Nephron progenitor cell (in vitro differentiated cells): ENCODE measurements at places on chromosomes 6 and 20.

DNA sequence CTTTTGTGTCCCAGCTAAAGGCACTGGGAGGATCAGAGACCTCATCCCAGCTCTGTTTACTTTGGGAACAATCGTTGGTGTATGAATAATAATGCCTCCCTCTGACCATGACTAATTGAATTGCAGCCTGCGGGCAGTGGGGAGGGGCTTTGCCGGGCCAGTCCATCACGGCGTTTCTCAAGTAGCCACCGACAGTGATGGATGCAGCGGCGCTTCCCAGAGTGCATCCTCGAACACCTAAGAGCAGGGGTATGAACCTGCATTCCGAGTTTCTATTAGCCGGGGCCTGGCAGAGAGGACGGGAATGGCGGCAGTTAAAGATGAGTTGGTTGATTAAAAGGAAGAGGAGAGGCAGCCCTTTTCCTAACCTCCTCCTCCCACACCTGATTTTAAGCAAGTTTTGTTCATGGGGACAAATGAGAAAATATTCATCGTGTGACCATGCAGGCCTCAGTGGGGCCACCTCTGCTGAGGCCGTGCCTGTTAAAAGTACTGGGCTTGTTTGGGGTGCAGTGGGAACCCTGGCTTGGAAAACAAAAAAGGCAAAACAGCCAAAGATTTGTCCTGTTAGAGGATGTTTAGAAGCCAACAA, 154.1 kb downstream of the FOXA2 start:
- H3K27me3 ChIP-seq = peaks cover 16% of the 10 kb centered on the region
- DNase-seq = peak; percentile 52
- peaks cover 6% of the 10 kb centered on the region for H3K36me3 ChIP-seq
- peak overlapping the region; percentile 57 for H3K4me3 ChIP-seq
- H3K4me1 ChIP-seq = peaks cover 58% of the 10 kb centered on the region

DNA sequence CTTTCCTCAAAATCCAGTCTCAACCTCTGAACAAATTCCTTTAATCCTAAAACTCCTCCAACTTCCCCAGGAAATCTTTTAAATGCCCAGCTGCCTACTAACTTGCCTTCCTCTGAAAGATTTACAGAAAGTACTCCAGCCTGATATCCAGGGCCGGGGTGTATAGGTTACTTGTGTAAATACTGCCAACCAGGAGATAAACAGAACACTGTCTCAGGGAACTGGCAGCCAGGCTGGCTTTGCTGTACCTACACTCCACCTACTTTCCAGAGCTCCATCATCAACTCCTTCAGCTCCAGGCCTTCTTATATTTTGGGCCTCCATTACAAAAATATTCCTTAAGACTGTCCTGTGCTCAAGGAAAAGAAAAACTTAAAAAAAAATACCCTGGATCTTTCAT, 85.9 kb downstream of the CEP162 start:
- H3K4me1 ChIP-seq = peaks cover 53% of the 10 kb centered on the region
- peak overlapping the region; percentile 96 for H3K27ac ChIP-seq
- DNase-seq = no peak

DNA sequence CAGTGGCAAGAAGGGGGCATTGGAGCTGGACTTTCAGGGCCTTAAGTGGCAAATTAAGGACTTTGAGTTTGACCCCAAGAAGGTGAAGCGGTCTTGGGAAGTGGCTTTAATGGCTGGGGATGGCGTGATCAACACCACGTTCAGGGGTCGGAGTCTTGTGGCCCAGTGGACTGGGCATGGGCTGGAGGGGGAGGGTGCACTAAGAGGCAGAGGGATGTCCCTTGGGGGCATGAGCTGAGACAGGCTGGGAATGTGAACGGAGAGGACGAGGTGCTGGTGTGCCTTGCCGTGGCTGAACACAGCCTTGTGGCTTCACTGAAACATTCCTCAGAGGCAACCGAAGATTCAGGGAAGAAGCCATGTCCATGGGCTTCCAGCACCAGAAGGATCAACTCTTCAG, 227.0 kb downstream of the SYNDIG1 start:
- DNase-seq = no peak
- H3K4me3 ChIP-seq = no peak overlapping the region
- H3K36me3 ChIP-seq = no peaks in the 10 kb centered on the region
- H3K27ac ChIP-seq = no peak overlapping the region
- peaks cover 23% of the 10 kb centered on the region for H3K27me3 ChIP-seq

GRCh38 chr6:19603721-19604120, 233.4 kb upstream of the ID4 start:
- H3K36me3 ChIP-seq = no peaks in the 10 kb centered on the region
- no peak for DNase-seq
- H3K4me1 ChIP-seq = peaks cover 14% of the 10 kb centered on the region
- H3K27me3 ChIP-seq = peaks cover 5% of the 10 kb centered on the region
- H3K4me3 ChIP-seq = no peak overlapping the region

DNA sequence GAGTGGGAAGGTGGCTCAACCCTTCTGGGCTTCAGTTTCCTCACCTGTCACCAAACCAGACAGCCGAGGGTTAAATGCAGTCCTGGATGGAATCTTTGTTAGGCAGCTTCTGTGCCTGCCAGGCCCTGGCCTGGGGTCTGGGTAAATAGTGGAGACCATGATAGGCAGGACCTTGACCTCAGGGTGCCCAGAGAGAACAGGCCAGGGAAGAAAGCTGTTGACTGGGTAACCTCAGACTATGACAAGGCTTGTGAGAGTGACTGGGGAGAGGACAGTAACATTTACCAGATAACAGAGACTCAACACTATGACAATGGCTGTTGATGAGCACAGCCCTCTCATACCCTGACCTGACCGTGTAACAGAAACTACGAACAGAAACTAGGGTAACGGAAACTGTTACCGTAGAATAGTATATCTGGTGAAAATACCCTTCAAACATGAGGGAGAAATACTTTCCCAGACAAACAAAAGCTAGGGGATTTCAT, 218.3 kb downstream of the PREX1 start:
- no peak overlapping the region for H3K27ac ChIP-seq
- H3K4me1 ChIP-seq = peaks cover 63% of the 10 kb centered on the region
- peaks cover 15% of the 10 kb centered on the region for H3K27me3 ChIP-seq
- DNase-seq = no peak

GRCh38 chr6:91566467-91566866, 979.6 kb upstream of the MAP3K7 start:
- no peak for DNase-seq
- H3K27ac ChIP-seq = no peak overlapping the region
- H3K36me3 ChIP-seq = no peaks in the 10 kb centered on the region
- H3K4me1 ChIP-seq = no peaks in the 10 kb centered on the region
- H3K27me3 ChIP-seq = no peaks in the 10 kb centered on the region

DNA sequence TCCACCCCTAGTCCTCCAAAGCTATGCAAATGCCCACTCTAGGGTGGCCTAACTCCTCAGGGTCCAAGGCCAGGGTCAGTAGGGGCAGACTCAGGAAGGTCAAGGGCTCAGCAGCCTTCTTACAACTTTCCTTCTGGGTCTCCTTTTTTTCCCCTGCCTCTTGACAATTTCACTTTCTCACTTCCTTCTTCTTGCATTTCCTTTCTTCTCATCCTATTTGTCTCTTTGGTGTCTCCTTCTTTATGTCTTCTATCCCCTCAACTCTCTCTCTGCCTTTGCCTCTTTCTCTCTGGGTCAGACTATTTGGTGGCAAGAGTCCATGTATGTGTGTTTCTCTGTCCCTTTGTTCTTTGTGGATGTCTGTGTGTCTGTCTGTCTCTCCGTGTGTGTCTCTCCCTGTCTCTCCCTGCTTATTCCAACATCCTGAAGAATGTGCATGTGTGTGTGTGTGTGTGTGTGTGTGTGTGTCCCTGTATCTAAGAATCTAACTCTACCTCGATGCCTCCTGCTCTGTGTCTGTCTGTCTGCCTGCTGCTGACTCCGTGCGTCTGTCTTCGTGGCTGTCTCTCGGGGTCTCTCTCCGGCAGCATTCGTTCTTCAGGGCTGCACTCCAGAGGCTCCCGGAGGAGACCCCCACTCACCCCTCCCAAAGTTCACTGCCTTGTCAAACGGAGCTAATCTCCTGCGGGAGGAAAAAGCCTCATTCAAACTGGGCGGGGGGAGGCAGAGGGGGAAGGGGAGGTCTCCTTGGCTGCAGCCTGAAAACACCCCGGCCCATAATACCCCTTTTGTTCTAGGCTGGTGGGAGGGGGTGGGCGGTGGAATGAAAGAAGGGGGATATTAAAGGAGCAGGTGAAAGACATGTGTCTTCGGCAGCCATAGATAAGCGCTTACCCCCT, 51.7 kb upstream of the FOXP4 start:
- peaks cover 73% of the 10 kb centered on the region for H3K4me1 ChIP-seq
- DNase-seq = no peak
- peaks cover 70% of the 10 kb centered on the region for H3K27me3 ChIP-seq

DNA sequence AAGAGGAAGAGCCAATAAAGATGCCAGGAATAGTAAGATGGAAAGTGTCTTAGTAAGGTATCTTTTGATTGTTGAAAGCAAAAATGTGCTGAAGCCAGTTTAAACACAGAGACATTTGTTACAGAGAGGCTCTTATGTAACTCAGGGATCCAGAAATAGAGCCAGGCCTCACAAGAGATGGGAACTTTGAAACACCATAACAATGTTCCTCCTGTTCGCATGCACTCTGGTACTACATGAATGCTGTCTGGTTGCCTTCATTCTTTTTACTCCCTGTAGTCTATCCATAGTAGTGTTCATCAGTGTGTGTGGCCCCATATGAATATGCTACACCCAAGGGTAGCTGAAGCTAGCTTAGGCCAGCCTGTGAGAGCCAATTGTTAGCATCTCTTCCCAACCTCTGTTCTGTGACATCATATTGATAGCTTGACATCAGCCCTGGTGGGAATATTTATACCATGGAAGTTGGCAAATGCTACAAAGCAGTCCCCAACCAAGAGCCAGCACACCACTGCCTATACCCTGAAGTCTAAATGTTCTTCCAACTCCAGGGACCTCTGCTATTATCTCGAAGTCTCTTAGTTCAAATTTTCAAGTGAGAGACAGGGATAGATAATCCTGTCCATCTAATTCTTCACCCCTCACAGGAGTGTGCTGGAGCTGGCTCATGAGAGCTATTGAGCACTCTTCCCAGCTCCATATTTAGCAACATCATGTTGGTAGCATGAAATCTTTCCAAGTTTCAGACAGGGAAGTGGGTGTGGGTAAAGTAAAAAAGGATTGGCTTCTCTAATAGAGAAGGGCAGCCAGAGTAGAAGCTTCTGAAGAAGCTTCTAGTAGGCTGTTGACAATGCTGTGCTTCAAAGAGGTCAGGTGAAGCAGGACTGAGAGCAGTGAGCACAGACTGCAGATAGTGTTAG, 7.0 kb downstream of the NDUFAF5 start:
- H3K27me3 ChIP-seq = no peaks in the 10 kb centered on the region
- peaks cover 6% of the 10 kb centered on the region for H3K4me1 ChIP-seq
- H3K27ac ChIP-seq = peak overlapping the region; percentile 44
- peaks cover 58% of the 10 kb centered on the region for H3K36me3 ChIP-seq
- no peak overlapping the region for H3K4me3 ChIP-seq
- no peak for DNase-seq

DNA sequence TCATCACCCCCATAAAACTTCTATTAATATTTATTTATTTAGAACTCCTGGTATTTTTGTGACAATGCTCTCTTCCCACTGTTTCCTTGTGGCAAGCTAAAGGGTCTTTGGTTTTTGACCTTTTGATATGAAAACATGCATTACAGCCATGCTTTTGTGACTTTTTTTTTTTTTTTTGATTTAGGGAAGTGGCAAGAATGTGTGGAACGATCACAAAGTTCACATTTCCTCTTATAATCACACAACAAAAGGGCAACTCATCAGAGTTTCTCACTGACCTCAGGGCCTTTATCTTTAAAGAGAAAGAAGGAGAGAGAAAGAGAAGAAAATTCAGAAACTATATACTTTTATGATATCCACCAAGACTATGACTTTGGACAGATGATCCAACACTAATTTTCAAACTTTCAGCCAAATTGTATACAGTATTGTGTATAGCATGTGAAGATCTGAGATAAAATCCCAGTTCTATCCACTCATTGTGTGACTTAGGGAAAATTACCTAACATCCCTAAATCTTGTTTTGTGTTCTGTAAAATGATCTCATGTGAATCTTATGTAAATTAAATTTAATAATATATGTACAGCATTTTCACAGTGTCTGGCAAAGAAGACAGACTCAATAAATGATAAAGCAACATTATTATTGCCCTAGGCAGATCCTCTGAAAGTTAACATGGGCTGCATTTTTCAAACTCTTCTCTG, 106.8 kb upstream of the MARCKS start:
- DNase-seq = no peak
- peaks cover 4% of the 10 kb centered on the region for H3K27me3 ChIP-seq
- H3K4me1 ChIP-seq = peaks cover 3% of the 10 kb centered on the region
- H3K27ac ChIP-seq = no peak overlapping the region
- no peak overlapping the region for H3K4me3 ChIP-seq

DNA sequence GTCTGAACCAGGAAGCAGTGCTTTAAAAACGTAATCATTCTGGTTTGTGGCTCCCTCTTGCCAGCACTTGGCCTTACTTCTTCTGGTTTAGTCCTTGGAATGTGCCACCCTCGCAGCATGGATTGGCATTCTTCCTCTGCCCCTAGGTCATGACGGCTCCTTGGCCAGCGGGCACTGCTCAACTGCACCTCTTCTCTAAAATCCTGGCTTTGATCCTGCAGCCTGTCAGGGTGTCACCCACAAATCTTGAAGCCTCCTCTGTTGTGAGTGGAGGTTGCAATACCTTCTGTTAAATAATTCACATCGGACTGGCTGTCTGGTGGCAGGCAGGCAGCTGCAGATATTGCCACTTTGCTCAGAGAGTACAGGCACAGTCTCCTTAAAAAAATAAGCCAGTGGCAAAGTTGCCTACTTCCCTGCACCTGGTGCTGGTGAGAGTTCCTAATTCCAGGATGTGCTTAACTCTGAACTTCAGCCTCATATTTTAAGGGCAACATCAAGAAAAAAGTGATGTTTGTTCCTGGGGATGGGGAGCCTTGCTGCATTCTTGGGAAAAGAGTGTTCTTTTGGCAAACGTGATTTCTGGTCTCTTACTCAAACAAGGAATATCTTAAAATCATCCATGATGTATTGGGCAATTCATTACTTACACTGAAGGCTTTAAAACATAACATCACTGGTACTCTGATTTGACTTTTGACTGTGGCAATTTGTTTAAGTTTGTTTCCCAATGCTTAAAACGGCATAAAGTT, 179.8 kb downstream of the FOXA2 start:
- peaks cover 34% of the 10 kb centered on the region for H3K4me1 ChIP-seq
- H3K4me3 ChIP-seq = peak overlapping the region; percentile 61
- peak overlapping the region; percentile 52 for H3K27ac ChIP-seq

DNA sequence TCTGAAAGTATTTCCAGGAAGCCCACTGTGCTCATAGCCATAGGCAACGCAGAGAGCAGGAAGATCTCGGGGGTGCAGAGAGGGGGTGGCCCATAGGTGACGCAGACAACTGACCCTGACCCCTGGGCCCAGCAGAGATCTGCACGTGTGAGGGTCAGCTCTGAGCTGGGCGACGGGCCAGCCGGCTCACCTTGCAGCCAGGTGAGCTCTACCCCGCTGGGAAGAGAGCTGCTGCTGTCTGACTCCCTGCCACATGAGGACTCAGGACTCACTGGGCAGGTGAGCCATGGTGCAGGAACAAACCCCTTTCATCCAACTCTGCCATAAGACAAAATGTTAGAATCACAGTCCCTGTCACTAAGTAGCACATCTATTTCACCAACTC, 19.6 kb downstream of the ZBTB46 start:
- H3K36me3 ChIP-seq = peaks cover 31% of the 10 kb centered on the region
- H3K27ac ChIP-seq = peak overlapping the region; percentile 57
- H3K4me3 ChIP-seq = no peak overlapping the region

GRCh38 chr6:16236009-16236501, 2.3 kb upstream of the GMPR start:
- H3K27me3 ChIP-seq = peaks cover 30% of the 10 kb centered on the region
- no peak overlapping the region for H3K27ac ChIP-seq
- H3K4me3 ChIP-seq = no peak overlapping the region

GRCh38 chr6:5582762-5583161, 321.4 kb downstream of the FARS2 start:
- peaks cover 2% of the 10 kb centered on the region for H3K27me3 ChIP-seq
- DNase-seq = no peak
- H3K4me3 ChIP-seq = no peak overlapping the region
- peaks cover 11% of the 10 kb centered on the region for H3K36me3 ChIP-seq
